ENCODE measurements at places on chromosomes 6 and 20.
A peak's percentile ranks its signal among the peaks of the same experiment; 100 is the strongest.

GRCh38 chr6:153145591-153145990 lies 14.5 kb upstream of the RGS17 start:
- DNase-seq = no peak

GRCh38 chr6:53263917-53264316 lies 84.8 kb downstream of the ELOVL5 start:
- DNase-seq = no peak

DNA sequence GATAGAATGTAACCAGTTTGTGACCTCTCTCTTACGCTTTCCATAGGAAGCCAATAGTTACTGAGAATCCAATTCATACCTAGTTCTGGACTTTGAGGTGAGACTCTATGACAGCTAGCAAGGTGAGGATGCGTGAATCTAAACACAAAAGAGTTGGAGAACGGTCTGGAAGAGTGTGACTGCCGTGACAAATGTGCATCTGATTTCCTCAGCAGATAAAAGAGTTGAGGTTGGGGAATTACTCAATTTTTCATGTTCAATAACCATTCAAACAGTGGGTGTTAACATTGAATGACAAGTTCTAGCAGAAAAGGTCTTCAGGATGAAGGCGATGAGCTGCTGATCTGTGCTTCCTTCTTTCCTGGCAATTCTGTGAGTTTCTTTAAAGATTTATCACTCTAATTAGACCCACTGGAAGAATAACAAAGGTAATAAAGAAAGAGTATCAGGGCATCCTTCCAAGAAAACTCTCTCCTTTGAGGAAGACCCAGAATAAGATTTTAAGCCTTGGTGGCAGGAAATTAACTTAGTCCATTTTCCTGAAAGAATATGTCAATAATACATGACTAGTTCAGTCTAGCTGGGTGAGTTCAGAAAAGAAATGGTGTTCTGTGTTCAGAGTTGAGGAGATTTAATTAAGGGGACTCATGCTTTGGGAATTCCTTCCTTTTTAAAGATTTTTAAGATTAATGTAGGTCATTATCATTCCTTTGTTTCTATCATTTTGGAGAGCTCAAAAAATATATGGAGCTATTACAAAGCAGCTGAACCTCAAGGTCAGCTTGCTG lies 24.5 kb downstream of the KIF3B start:
- no peak for DNase-seq

- peak; percentile 34 for DNase-seq
These were observed 645 bp downstream of the REV3L start for GRCh38 chr6:111482188-111482958.

DNA sequence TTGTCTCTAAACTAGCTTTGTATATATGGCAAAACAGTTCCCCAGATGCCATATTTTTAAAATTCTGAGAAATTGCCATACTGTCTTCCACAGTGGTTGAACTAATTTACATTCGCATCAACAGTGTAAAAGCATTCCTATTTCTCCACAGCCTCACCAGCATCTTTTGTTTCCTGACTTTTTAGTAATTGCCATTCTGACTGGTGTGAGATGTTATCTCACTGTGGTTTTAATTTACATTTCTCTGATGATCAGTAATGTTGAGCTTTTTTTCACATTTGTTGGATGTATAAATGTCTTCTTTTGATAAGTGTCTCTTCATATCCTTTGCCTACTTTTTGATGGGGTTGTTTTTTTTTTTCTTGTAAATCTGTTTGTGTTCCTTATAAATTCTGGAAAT lies 1222.7 kb upstream of the CITED2 start:
- DNase-seq = no peak

- DNase-seq = no peak
These were observed 1.8 kb downstream of the GABRR1 start for GRCh38 chr6:89215391-89215790.

GRCh38 chr6:89605861-89606260 lies 32.7 kb downstream of the LYRM2 start:
- DNase-seq = no peak

- DNase-seq = no peak
These were observed 2.2 kb downstream of the PRRC2A start for GRCh38 chr6:31622684-31623091.

GRCh38 chr6:5466281-5467136 lies 205.2 kb downstream of the FARS2 start:
- no peak for DNase-seq

DNA sequence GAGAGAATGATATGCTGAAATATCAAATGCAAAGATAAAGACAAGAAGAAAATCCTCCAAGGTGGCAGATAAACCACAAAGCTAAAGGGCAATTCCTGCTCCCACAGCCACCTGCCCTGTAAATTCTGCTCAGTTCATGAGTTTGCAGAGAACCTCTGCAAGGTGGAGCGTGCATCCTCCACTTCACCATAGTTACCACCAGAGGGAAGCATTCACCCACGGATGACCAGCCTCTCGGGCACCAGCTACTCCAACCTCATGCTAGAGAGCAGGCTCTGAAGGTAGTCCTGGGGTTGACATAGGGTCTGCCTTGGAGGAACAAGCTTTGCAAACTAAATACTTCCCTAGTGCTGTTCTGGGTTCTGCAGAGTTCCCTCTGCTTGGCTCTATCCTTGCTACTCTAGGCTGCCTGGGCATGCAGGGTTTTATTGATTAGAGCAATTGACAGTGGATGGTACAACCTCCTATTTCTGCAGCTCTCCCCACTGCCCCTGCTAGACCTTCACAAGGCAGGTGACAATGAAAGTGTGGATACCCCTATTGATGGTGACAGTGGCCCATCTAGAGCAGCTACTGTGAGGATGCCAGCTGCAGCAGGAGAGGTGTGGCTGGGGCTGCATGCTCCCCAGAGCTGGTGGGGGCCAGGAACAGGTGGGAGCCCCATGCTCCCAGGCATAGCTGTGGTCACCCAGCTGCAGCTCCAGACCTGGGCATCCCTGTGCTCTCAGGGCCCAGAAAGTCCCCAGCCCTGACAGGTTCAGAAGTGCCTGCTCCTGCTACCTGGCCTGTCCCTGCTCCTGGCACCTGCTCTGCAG lies 51.1 kb downstream of the GGTLC1 start:
- peak; percentile 61 for DNase-seq

GRCh38 chr6:53627391-53628218 lies 38.0 kb downstream of the KLHL31 start:
- no peak for DNase-seq

DNA sequence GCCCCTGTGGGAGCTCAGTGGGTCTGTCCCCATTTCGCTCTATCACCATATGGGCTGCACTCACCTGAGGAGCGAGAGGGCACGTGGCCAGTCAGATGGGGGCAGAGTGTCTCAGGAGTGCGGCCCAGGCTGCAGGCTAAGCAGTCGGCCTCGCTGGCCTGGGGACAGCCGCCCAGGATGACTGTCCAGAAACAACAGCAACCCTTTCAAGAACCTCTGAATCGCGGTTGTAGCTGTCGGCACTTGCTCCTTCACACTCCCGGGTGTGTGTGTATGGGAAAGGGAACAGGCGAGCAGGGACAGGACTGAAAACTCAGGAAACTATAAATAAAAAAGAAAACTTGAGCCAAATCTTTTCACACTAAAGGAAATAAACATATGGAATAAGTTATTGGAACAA lies 63.1 kb downstream of the TFAP2A start:
- DNase-seq = no peak

GRCh38 chr20:1154691-1155090 lies 30.1 kb downstream of the TMEM74B start:
- no peak for DNase-seq

- no peak for DNase-seq
These were observed 39.3 kb upstream of the TENT5A start for GRCh38 chr6:81791756-81792155.

GRCh38 chr6:44253307-44254101 lies 3.8 kb downstream of the SLC35B2 start:
- peak; percentile 60 for DNase-seq

- no peak for DNase-seq
These were observed 24.0 kb downstream of the STK35 start for GRCh38 chr20:2125474-2126112.

- DNase-seq = no peak
These were observed 28.3 kb downstream of the L3MBTL3 start for GRCh38 chr6:130046671-130047070.

DNA sequence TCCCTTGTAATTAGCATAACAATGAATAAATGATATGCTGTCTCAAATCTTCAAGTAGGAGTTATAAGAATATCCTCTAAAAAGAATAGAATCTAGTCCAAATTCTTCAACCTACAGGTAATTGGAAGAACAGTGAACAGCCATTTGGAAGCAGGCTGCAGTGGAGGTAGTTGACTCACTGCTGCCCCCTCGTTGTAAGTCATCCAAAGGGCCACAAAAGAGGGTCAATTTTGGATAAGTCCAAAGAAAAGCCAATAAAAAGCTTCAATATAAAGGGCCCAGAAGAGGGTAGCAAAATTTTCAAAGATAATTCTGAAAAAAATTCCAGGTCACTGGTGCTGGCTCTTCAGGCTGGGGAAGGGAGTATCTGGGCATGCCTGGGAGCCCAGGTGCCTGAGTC lies 60.8 kb upstream of the SSTR4 start:
- no peak for DNase-seq

- no peak for DNase-seq
These were observed 704.8 kb upstream of the SLC35B3 start for GRCh38 chr6:9140172-9140571.

- DNase-seq = no peak
These were observed 1121.7 kb upstream of the MAP3K7 start for GRCh38 chr6:91708534-91708933.

DNA sequence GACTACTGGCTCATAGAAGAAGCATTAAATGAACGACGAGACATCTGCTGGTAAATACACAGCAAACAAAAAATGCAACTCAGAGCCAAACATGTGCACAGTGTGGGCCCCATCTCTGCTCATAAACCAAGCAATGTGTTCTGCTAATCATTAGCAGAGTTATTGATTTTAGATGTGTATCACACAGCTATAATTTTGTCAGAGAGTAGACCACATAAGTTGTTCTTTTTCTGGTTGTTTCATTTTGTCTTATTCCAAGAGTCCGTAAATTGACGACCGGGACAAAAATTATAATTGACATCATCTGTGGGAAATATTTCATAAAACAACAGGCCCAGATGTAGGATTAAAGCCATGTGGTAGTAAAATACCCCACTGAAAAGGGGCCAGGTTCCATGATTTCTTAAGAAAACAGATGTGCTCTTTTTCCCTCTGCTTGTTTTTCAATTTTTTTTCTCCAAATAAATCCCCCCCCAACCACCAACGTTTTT lies 423.6 kb downstream of the HAO1 start:
- DNase-seq = no peak

DNA sequence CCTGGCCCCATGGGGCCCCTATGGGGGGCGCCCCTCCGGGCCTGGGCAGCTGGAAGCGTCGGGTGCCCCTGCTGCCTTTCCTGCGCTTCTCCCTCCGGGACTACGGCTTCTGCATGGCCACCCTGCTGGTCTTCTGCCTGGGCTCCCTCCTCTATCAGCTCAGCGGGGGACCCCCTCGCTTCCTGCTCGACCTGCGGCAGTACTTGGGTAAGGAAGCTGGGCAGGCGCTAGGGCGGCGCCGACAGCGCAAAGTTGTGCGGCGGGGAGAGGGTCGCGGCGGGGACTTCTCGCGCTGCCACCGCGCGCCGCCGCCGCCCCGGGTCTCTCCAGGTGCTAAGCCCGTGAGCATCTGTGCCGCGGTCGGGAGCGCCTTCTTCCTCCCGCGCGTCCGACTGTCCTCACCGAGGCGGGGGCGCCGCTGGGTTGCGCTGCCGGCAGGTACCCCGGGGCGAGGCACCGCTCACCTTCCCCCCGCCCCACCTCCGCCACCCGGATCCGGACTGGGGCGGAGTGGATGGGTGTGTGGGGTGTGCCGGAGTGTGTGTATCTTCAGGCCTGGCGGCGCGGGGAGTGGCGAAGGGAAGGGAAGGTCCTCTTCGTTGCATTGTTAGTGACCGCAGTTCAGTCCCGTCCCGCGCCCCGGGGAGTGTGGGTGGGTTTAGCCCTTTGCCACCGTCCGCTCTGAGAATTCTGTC lies 788 bp downstream of the UST start:
- DNase-seq = peak; percentile 73

- no peak for DNase-seq
These were observed 312.8 kb upstream of the SPTLC3 start for GRCh38 chr20:12695937-12696336.

DNA sequence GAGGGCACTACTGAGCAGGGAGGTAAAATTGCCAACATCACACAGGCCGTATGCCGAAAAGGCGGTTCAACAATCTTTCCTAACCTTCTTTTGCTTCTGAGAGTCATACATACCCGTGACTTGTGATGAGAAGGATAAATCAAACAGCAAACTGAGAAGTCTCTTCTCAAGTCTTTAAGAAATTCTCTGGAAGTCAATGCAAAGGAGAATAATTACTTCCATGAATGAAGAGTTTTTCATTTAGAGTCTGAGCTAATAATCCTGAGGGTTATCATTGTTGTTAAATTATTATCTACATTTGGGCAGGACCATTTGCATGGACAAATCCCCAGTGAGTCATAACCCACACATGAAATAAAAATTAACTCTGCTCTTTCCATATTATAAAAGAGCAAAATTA lies 22.4 kb upstream of the ILRUN start:
- DNase-seq = no peak

- DNase-seq = no peak
These were observed 73.1 kb downstream of the ZMYND8 start for GRCh38 chr20:47283411-47283810.

DNA sequence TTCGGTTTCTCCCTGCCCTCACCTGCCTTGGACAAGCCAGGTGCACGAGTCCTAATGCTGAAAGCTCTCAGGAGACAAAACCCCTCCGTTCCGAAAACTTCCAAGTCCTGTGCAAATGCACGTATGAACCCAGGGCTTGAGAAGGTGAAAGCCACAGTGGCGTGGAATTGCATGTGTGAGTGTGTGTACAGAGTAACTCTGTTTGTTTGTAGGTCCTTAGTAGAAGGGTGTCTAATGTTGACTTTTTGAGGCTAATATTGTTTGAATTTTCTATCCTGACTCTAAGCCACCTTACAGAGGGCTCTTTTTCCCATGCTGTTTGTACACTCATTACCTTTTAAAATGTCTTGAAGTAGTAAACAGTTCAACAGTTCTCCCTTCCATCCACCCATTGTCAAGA lies 129.1 kb downstream of the FOXA2 start:
- DNase-seq = no peak

DNA sequence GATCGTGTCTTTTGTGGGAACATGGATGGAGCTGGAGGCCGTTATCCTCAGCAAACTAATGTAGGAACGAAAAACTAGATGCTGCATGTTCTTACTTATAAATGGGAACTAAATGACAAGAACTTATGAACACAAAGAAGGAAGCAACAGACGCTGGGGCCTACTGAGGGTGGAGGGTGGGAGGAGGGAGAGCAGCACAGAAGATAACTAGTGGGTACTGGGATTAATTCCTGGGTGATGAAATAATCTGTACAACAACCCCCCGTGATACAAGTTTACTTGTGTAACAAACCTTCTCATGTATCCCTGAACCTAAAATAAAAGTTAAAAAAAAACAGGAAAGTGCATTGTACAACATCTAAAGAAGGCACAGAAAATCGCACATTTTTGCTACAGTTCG lies 59.0 kb upstream of the TMEM170B start:
- DNase-seq = no peak

Measured in CD4-positive, alpha-beta T cell treated with Interleukin-4 for 4 hours (primary cell).